ENCODE measurements at places on chromosomes 16 and 17.
A peak's percentile ranks its signal among the peaks of the same experiment; 100 is the strongest.

GRCh38 chr17:77266891-77267341 is 126.1 kb downstream of the SEC14L1 start:
- no peak for DNase-seq

- DNase-seq: no peak
These were observed 14.9 kb downstream of the CLCN7 start for GRCh38 chr16:1459967-1460366.

- DNase-seq: no peak
These were observed 574 bp upstream of the TMEM106A start for GRCh38 chr17:43211123-43211479.

DNA sequence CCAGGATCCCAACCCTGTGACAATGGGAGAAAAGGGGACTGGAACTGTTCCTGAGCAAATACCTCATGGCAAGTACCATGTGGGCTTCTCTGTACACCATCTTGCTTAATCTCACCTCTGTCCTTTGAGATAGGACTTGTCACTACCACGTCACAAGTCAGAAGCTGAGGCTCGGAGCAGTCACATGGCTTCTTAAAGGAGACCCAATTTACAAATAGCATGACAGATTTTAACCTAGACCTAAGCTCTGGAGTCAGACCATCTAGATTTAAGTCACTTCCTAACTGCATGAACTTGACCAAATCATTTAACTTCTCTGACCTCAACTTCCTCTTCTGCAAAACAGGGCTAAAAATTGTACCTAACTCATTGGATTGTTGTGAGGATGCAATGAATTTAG is 36.0 kb upstream of the CCL1 start:
- DNase-seq: no peak

GRCh38 chr16:89044418-89045180 is 49.1 kb upstream of the ACSF3 start:
- DNase-seq: no peak

DNA sequence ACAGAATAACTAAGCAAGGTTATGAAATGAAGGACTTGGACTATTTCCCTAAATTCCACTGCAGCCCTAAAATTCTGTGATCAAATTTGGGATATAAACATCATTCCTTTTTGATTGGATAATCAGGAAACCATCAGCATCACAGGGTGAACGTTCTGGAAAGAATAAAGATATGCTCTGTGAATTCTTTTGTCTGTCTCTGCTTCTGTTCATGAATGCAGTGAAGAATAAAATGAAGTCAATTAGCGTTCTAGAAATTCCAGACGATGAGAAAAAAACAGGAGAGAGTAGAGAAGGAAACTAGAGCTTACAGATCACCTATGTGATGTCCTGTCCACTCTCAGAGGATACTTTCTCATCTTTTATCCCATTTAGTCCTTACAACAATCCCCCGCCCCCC is 295.1 kb upstream of the SOX9 start:
- DNase-seq: no peak

GRCh38 chr17:31398381-31399311 is 7.2 kb downstream of the RAB11FIP4 start:
- no peak for DNase-seq

- no peak for DNase-seq
These were observed 26.2 kb downstream of the IL21R start for GRCh38 chr16:27428026-27428785.

GRCh38 chr16:27766236-27766925 is 216.4 kb downstream of the KATNIP start:
- DNase-seq: no peak

DNA sequence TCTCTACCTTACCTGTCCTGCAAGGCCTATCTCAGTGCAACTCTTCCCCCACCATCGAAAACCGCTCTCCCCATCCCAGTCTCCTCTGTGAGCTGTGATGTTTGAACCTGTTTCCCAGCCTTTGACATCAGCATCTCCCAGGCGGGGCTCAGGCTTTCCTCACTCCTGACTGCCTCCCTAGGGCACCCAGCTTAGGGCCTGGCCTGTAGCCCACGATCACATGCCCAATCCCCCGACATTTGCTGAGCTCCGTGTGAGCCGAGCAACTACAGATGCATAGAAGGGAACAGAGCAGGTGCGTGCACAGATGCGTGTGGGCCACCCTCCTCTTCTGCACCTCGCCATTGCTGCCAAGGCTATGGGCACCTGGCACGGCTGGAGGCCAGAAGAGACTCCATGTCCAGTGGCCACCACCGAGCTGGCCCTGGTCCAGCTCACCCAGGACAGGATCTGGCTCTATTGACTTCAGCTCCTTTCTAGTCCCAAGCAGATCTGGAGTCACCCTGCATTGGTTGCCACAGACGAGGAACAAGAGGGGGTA is 35.5 kb upstream of the CMIP start:
- no peak for DNase-seq

DNA sequence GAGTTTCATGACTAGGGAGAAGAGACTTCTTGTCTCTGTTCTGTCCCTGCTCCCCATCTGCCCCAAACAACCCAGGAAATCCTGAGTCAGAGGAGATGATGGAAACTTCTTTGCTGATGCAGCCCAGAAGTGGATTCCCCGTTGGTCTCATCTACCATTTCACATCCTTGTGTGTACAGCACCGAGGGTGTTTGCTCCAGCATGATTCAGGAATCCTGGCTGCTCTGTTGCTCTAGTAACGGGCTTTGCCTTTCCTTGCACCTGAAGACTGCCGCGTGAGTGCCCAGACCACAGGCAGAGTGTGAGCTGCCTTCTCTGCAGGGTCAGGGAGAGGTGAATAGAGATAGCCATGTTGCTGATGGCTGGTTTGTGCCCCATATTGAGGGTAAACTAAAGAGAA is 408.4 kb downstream of the CPPED1 start:
- no peak for DNase-seq

GRCh38 chr17:40018211-40019121 is 3.2 kb downstream of the CSF3 start:
- no peak for DNase-seq

DNA sequence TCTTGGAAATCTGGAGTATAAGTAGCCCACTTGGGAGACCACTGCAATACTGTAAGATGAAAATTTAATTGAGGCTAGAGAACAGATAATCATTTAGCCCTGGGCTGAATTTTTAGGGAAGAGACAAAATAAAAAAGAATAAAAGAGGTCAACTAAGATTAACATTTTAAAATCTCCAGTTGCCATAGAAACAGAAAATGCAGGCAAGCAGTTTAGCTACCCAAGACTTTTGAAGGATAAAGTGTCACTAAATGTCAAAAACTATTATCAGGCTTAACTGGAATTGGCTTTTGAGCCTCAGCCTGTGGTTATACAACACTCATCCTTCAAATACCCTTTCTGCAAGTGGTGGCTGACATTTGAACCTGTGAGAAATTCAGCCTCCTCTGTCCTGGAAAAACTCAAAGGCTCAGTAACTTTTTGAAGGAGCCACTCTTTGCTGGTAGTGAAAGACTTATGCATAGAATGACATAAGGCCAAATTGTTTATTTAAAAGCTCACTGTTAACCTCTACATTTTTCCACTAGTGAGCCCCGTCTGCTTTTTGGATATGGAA is 220.7 kb upstream of the KCNJ16 start:
- DNase-seq: no peak

GRCh38 chr17:17229416-17230384 is 7.3 kb downstream of the FLCN start:
- no peak for DNase-seq

DNA sequence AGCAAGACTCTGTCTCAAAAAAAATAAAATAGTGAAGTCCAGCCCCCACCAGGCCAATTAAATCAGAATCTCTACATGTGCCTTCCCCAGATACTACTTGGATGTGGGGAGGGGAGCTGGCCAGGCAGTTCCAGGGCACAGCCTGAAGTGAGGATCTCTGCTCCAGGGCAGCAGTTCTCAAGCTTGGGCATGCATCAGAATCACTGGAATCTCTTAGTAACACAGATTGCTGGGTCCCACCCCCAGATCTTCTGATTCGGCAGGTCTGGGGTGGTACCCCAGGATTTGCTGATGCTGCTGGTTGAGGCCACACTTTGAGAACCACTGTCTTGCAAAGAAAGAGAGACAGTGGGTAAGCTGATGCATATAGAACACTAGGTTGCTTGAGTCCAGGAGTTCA is 8.3 kb upstream of the CDH5 start:
- DNase-seq: no peak

DNA sequence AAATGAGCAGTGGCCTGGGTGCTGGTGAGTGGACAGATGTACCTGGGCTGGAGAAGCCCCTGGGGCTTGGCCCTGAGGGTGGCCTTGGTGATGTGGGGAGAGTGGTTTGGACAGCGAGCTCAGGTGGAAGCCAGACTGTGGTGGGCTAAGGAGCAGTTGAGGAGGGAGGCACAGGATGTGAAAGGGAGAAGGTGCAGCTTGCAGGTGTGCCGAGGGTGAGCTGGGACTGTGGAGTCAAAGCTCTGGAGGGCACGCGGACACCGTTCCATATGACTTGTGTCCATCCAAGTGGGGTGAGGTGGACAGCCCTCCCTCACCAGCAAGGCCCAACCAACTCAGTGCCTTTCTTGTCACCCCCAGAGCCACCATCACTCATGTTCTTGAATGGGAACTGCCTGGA is 170.8 kb upstream of the ZNF267 start:
- no peak for DNase-seq

GRCh38 chr16:3564130-3564888 is 12.9 kb downstream of the NLRC3 start:
- DNase-seq: no peak

- DNase-seq: no peak
These were observed 203.6 kb downstream of the ZFHX3 start for GRCh38 chr16:72844225-72844920.

DNA sequence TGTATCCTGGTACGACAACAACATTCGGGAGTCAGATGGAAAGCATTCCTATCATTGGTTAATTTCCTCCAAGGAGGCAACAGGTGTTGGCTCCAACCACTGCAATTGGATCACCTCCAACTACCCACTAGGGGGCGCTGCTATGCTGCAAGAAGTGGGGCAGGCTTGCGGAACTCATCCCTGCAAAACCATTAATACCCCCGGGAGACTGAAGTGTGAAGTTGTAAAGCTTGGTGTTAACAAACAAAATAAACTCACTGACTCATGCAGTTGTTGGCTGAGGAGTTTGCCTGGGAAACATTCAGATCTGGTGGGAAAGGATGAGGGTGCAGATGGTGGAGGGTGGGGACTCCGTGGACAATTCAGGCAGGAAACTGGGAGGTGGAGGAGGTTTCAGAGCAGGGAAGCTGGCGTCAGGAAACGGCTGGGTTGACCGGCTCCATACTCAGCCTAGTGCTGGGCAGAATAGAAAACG is 84.9 kb downstream of the HS3ST2 start:
- peak; percentile 4 for DNase-seq

GRCh38 chr16:66925322-66925840 is at the start of gene RRAD:
TSS of gene RRAD (minus strand) at chr16:66925535. CDS start at chr16:66925179, 356 bp downstream.
- no peak for DNase-seq

DNA sequence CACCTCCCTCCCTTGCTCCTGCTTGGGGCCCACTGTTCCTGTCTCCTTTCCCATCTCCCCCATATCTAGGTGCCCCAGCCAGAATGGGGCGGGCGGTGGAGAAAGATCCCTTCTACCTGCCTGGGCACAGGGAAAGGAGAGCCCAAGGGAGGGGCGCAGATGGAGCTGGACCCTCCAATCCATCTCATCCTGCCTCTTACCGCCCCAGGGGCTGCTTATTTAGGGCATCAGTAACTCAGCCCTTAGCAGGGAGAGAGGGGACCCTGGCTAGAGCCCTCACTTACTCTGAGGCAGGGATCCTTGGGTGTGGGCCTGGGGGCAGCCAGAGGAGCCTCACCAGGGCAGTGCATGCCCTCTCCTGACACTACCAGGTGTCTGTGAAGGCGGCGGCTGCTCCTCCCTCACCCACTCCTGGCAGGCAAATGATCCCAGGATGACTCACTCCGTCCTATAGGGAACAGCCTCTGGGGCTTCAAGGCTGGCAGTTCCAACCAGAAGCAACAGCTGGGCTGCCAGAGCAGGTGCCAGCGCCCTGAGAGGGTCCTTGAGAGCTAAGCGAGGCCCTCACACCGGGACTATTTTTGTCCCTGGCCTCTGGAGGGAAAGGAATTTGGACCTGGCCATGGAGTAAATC is 16.3 kb upstream of the BCAR1 start:
- DNase-seq: peak; percentile 36

- no peak for DNase-seq
These were observed 108.3 kb upstream of the CREBBP start for GRCh38 chr16:3988824-3989223.

DNA sequence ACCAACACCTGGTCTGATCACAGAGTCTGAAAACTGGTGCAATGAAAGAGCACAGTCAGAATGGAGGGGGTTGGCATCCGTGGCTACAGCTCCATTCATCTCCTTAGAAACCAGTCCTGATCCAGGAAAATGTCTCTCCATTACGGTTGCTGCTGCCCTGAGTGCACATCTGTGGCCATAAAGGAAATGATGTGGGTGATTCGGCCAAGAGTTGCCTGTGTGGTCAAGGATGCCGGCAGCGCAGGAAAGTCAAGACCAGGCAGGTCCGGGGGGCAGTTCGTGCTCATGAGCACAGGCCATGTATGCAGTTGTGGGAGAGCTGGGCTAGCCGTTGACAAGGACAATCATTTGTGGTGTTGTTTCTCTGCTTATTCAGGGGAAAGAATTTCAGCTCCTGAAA is 5.9 kb downstream of the XAF1 start:
- DNase-seq: no peak

DNA sequence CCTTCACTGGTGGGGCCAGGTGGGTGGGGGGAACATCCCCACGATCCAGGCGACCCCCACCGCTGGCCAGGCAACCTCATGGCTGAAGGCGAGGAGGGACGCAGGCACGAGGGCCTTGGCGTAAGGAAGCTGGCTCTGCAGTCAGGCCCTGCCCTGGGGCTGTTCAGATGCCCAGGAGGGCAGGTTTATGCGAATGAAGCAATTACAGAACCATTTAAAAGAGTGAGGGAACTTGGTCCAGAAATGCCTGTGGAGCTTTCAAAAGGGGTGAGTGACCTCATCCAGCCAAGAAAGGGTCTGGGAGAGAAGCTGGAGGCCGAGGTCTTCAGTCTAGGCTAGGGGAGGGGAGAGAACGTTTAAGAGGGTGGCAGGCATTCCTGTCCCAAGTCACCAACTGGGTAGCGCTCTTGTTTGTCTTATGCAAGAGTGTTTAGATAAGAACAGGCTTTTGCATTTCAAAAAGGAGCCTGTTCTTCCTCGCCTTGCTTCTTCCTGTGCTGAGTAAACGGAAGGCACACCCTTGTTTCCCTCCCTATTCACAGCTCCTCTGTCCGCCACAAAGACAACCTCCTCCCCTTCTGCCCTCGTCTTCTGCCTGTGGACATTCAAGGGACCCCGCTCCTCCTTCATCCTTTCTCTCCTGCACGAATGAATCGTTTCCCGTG is 183.5 kb upstream of the SDK2 start:
- DNase-seq: no peak

DNA sequence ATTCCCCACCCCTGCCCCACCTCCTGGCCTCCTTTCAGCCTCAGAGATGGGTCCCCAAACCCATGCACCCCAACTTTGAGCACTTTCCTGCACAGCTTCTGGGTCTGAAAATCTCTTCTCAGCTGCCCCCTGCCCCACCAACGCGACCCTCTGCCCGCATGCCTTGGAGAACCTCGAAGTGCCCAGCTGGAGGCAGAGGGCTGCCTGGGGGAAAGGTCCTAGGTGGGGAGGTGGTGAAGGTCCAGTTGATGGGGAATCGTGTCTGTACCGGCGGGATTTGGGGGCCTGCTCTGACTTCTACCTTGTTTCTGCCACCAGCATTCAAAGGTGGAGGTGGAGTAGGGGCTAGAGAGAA is 1.3 kb downstream of the NKD1 start:
- no peak for DNase-seq

GRCh38 chr16:64648282-64648681 is 473.6 kb downstream of the CDH11 start:
- DNase-seq: no peak

Data from amniotic stem cell (primary cell).